Forelimb muscle (tissue), 1 donor: ENCODE measurements at places on chromosomes 13 and 19. TPM values are rescaled to one million over a fixed set of nuclear protein-coding genes. Genes with fewer than 3 reads are reported as not detected.

- DNase-seq, result no peak
Observed at GRCh38 chr13:24716011-24716410, 35.8 kb downstream of the ATP12A start.

DNA sequence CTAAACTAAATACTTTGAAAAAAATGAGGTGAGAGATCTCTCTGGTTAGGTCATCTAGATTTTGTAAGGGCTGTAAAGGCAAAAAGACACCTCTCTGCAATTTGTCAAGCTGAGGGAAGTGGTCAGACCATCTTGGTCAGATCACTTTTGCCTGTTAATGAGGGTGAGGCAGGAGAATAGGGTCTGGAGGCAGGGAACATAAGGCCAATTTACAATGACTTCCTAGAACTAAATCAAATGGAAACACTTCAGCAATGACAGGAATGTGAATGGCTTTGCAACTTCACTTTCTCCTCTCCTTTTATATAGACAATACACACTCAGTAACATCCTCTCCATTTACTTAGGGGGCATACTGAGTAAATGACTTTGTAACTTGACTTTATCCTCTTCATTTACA, 1653.4 kb downstream of the SLITRK5 start:
- DNase-seq, result no peak

GRCh38 chr19:50147462-50148423, 15.3 kb downstream of the IZUMO2 start:
- peak; percentile 67 for DNase-seq

DNA sequence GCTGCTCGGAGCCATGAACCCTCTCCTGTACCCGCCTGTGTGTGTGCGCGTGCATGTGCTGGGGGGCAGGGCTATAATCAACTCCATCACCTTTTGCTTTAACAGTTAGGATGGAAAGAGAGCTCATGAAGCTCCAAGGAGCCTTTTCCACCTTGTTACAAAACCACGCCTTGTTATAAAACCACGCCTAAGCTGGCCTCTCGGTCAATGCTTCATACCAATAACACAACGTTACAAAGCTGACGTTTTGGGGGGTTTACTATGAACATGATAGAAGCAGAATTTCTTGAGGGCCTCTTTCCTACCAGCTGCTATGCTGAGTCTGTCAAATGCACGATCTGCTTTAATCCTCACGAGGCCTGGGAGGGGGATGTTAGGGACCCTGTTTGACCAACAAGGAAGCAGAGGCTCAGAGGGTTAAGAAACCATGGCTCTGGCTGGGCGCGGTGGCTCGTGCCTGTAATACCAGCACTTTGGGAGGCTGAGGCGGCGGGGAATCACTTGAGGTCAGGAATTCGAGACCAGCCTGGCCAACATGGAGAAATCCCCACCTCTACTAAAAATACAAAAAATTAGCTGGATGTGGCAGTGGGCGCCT, 11.9 kb downstream of the CAPS start:
- DNase-seq, result no peak

GRCh38 chr13:43354153-43354945, 331.0 kb downstream of the DNAJC15 start:
- no peak for DNase-seq

DNA sequence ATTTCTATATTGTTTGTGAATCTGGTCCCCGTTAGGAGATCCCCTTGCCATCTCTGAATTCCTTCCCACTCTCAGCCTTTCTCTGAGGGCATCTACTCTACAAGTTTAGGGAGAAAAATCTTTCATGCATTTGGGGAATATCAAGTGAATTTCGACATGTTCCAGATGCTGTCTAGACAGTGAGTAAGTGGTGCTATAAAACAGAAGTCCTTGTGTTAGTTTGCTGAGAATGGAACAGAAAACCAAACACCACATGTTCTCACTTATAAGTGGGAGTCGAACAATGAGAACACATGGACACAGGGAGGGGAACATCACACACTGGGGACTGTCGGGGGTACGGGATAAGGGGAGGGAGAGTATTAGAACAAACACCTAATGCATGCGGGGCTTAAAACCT, 5.1 kb downstream of the OR7A10 start:
- no peak for DNase-seq

DNA sequence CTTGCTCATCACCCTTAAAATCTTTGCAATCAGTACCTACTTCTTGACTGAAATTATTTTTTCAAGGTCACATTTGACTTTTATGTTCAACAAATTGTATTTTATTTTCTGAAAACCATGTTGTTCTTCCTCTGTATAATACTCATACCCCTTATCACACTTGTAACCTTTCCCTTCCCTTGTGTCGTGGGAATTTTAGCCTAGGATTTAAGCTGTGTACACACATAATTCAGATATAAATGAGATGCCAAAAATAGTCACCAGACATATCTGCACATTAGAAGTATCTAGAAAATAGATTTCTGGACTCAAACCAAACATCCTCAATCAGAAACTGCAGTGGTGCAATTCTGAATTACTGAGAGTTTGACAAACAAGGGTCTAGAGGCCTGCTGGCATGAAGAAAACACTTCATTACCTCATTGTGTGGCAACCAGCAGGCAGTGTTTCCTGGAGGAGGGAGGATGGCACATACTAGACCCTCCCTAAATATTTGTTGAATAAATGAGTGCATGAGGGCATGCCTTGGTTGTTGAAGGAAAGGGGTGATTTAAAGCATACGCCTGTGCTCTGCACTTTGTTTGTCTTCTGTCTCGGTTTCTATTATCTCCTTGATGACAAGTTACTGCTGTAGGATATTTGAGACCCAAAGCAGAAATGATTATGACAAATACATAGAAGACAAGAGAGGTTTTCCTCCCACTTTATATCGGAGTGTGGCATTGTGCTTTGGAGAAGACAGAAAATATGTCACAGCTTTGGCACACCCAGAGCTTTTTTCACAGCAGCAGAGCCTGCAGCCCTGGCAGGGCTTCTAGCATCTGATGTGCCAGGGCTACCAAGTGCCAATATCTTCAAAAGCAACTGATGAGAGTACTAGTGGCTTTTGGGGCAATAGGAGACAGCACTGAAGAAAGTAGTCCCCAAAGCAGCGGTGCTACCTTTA, 881.1 kb downstream of the PCDH9 start:
- no peak for DNase-seq

GRCh38 chr13:74825152-74825937, 656.6 kb downstream of the TBC1D4 start:
- DNase-seq, result peak; percentile 1

GRCh38 chr13:30803749-30804148, 68.4 kb downstream of the ALOX5AP start:
- no peak for DNase-seq

GRCh38 chr13:46403851-46404732, 17.0 kb upstream of the RUBCNL start:
- no peak for DNase-seq

DNA sequence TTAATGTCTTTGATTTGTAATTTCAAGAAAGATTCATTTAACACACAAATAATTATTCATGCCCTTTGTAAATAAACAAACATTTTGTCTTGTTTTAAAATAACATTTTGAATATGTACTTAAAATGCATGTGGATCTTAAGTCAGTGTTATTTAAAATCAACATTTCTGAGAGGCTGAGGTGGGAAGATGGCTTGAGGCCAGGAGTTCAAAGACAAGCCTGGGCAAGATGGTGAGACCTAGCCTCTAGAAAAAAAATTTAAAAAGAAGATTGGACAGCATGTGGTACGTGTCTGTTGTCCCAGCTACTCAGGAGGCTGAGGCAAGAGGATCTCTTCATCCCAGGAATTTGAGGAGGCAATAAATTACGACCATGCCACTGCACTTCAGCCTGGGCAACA, 1268.2 kb downstream of the SLITRK1 start:
- no peak for DNase-seq

GRCh38 chr19:39251846-39252245, 3.2 kb upstream of the IFNL4 start:
- DNase-seq, result no peak

DNA sequence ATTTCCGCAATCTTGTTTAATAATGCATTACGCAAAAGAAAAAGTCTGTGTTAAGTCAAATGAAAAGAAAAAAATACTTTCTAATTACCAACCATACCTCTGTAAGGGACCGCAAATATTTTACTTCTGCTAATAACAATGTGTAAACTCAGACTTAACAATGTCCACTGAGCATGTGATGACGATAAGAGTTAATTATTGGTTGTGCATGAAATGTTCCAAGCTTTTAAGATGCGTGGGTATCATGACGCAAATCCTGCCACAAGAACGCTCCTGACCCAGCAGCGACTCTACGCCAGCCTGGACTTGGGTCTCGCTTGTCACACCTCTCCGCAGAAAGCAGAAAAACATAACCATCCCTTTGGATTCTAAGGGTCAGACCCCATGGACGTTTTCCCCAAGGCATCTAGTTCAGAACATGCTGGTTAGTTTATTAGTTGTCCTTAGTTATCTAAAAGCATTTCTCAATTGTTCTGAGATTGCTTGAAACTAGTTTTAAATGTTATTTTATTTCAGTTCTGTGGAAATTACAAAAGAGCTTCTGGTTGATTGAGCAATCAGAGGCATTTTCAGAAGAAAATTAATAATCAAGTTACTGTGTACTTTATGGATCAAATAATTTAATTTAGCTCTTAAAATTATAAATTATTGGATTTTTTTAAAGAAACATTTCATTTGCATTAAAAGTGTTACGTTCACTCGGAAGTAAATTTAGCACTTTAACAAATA, 779.9 kb upstream of the ARGLU1 start:
- no peak for DNase-seq

DNA sequence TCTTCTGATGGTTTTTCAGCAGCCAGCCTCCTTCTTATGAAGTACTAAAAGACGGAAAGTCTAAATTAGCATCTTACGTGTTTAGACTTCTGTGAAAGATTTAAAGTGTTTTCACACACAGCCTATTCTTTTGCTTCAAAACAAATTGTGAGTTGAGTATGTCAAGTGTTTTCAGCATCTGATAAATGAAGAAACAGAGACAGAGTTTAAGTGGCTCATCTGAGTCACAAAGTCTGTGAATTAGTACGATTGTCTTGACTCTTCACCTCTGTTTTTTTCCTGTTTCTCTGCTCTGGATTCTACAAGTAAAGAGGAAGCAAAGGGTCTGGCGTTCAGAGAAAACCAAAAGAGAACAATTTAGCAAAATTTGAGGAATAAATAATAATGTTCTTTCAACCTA, 116.4 kb downstream of the FRY start:
- DNase-seq, result no peak

DNA sequence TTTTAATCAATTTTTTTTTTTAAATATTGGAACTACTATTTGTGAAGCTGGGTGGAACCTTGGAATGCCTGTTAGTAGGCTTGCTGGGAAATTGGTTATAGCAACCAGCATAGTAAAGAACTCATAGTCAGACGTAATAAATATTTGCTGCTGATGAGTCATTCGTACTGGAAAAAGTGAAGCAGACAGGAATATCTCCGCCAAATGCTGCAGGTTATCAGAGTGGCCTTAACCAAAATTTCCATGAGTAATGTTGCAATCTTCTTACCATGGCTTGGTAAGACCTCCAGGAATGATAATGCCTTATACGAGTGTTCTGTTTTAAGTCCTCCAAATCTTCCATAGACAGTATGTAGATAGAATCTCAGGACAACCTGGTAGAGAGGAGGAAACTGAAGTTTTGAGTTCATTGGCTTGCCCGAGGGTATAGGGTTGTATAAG, 34.2 kb downstream of the MBNL2 start:
- no peak for DNase-seq

- no peak for DNase-seq
Observed at GRCh38 chr13:79098596-79098995, 307.5 kb downstream of the RBM26 start.

- DNase-seq, result no peak
Observed at GRCh38 chr13:98450539-98451111, 126.3 kb downstream of the STK24 start.

DNA sequence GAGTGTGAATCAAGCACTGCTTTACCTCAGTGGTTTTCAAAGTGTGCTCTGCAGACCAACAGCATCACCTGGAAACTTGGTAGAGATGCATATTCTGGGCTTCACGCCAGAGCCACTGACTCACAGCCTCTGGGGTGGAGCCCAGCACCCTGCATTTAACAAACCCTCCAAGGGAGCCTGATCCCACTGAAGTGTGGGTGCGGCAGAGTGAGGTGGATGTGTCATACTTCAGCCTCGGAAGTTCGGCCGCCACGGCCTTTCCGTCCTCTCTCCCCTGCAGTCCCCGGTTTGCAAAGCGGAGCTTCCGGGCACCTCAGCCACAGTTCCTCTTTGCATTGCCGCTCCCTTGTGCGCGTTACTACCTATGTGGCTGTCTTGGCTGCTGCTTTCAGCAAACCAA, 33.3 kb upstream of the MICU2 start:
- DNase-seq, result no peak

DNA sequence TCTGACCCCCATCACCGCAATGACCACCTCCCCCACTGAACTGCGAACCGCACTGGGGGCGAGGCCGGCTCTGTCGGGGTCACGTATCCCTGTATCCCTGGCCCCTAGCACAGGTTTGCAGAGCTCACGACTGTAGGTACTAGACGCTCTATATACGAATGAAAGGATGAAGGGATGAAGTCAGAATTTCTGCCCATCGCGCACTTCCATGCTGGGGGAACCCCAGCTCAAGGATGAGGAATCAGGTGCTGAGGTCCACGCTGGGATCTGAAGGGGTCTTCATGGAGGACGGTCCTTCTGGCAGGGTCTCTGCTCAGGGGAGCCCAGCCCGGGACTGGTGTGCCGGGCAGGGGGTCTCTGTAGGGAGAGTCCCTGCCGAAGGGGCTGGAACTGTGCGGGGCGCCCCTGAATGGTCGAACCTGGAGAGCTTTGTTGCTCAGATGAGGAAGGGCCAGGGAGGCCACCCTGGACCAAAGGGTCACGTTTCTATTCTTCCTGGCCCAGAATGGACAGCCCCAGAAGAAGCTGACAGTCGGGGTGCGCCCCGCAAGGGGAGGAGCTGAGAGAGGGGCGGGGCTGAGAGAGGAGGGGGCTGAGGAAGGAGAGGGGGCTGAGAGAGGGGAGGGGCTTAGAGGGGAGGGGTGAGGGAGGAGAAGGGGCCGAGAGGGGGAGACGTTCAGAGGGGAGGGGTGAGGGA, 37.9 kb upstream of the SEMA6B start:
- DNase-seq, result no peak

GRCh38 chr19:18349524-18350128, 9.2 kb downstream of the PGPEP1 start:
- DNase-seq, result no peak

- DNase-seq, result no peak
Observed at GRCh38 chr13:22357132-22357531, 686.3 kb downstream of the FGF9 start.

- DNase-seq, result no peak
Observed at GRCh38 chr13:64928696-64929499, 2301.2 kb downstream of the PCDH9 start.

GRCh38 chr13:96172066-96172465, 82.2 kb downstream of the HS6ST3 start:
- no peak for DNase-seq

Gene FKBP8
- 113 TPM for polyA plus RNA-seq

Gene DAND5
- polyA plus RNA-seq, result 0.08 TPM

Gene ZNF729
- 0.06 TPM for polyA plus RNA-seq

Gene DZIP1
- 27.0 TPM for polyA plus RNA-seq

Gene ZNF555
- polyA plus RNA-seq, result 12.6 TPM
